CD4-positive, alpha-beta memory T cell (primary cell): ENCODE measurements at places on chromosomes 6 and 20.

- no peak for DNase-seq
These were observed 83.6 kb downstream of the PLEKHG1 start for GRCh38 chr6:150683320-150683719.

DNA sequence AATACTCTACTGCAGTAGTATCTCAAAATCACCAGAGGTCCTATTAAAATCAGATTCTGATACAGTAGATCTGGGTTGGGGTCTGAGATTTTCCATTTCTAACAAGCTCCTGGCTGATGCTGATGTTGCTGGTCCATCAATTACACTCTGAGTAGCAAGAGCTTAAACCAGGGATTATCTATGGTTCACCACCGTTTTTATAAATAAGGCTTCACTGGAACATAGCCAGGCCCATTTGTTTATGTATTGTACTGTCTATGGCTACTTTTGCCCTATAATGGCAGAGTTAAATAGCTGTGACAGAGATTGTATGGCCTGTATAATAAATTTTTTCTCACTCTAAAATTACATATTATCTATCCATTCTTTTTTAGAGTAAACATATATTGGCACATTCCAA lies 53.0 kb downstream of the NUDT3 start:
- DNase-seq, result no peak

DNA sequence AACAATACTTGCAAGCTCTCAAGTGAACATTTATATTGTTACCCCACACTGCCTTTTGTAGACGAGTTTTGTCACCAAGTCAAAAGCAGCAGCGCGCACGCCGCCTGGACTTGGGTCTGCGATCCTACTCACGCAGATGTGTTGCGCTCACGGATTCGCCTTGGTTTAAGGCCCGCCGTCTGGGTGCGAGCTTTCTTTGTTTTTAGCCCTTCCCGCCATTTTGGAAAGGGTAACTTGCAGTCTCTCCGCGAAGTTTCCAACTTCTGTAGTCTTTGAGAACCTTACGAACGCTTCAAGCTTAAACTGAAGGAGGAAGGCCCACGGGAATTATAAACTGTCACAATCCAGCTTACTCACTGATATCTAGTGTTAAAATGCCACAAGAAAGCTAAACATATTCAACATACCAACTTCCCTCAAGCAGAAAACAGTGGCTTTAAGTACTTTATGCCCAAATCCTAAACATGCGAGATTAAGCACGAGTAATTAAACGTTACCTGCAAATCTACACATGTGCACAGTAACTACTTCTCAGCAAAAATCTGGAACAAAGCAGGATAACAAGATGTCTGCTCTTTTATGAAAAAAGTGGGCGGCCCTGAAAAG lies 80.4 kb upstream of the BTN3A2 start:
- peak; percentile 75 for DNase-seq

DNA sequence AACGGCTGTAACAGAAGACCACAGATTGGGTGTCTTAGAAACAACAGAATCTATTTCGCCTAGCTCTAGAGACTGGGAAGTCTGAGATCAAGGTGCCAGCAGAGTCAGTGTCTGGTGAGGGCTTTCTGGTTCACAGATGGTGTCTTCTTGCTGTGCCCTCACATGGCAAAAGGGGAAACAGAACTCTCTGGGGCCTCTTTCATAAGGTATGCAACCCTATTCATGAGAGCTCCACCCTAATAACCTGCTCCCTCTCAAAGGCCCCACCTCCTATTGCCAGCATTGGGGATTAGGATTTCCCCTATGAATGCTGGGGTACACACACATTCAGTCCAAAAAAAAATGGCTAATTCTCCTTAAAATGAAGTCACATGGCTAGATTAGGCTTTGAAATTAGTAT lies 10.0 kb downstream of the TXNDC5 start:
- no peak for DNase-seq

GRCh38 chr6:143982968-143983367 lies 25.1 kb downstream of the PLAGL1 start:
- DNase-seq, result no peak

DNA sequence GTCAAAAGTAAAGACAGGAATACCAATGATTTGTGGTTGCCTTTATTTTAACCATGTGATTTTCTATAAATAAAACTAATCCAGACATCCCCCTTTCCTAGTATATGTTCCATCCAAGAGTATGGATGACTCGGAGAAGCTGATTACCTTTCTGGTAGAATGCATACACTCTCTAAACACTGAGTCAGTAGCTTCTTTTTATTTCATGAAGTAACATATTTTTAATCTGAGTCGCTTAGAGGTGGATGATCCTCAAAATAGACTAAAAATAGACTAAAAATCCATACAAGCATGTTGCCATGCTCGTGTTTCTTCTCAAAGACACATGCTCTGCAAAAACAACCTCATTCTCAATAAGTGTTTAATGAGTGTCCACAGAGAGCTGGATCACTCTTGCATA lies 263.7 kb downstream of the COL12A1 start:
- DNase-seq, result no peak

GRCh38 chr6:54291146-54291545 lies 17.1 kb upstream of the TINAG start:
- DNase-seq, result no peak

DNA sequence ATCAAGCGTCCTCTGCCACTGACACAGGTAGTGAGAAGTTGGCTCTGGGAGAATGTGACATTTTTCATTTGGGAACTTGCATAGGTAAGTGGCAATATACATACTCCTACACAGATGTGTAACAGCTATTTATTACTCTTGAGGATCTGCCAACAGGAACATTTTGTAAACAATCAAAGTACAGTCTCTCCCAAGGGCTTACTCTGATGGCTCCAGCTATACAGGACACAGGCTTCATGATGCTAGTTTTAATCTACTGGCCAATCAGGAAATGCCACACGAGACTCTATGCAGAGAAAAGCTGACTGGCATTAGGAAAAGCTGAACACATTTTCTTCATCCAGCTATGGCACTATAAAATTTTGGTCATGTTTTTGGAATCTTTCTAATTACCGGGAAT lies 57.8 kb downstream of the POPDC3 start:
- no peak for DNase-seq

- no peak for DNase-seq
These were observed 52.2 kb downstream of the MRPL14 start for GRCh38 chr6:44074813-44075646.

DNA sequence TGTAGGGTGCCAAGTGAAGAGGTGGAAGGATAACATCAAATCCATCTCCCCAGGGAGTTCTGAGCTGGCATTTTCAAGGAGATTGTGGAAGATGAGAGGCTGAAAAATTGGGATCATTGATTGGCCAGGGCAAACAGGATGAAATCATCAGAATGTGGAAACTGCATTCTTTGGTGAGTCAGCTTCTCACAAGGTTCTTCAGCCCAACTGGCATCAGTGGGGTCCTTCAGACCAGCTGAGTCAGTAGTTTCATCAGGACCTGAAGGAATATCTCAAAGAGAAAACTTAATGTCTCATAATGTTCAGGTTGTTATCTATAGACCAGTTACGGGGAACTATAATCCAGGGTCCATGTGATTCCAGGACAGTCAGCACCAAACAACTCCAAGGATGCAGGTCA lies 195.8 kb downstream of the HAO1 start:
- no peak for DNase-seq

DNA sequence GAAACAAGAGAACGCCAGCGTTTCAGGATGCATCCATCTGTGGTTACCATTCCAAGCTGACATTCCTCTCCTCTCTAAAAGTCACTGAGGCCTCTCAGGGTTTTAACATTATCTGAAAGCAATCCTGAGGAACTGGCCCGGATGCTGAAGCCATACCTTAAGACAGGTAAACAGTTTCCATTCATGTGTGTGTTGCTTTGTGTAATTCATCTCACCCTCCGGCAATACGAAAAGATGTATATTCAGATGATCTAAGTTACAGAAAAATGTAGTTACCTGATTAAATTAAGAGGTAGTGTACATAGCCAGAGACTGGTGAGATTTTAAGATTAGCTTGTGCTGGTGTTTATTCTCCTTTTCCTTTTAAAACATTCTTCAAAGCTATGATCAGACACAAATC lies 68.4 kb upstream of the BACH2 start:
- no peak for DNase-seq

GRCh38 chr20:56328861-56329260 lies 29.9 kb upstream of the FAM210B start:
- DNase-seq, result no peak

DNA sequence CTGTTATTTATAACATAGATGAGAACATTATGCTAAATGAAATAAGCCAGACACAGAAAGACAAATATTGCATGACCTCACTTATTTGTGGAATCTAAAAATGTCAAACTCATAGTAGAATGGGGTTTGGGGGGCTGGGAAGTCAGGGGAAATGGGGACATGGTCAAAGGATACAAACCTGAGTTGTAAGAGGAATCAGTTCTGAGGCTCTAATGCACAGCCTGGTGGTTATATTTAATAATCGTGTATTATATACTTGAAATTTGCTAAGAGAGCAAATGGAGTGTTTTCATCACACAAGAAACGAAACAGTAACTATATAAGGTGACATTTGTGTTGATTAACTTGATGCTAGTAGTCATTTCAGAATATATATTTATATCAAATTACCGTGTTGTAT lies 40.8 kb upstream of the GFOD1 start:
- DNase-seq, result no peak

DNA sequence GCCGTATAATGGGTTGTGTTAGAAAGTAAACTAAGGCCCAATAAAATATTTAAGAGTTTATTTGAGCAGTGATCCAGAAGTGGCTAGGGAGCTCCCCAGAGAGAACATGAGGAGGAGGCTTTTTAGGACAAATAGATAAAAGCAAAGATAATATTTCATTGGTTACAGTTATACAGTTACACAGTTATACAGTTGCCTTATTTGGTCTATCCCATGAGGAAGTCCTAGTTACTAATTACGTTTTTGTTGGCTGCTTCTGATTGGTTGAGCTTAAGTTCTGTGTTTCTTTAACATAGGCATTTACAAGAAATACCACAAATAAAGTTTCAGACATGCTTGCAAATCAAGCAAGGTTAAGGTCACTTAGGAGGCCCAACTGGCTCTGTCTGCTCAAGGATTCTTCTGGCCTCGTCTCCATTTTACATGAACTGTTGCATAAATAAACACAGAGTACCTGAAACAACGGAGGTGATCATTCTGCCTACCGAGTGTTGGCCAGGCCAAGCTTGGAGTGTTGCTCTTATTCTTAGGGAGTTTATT lies 7.0 kb downstream of the UBD start:
- peak; percentile 68 for DNase-seq

- DNase-seq, result no peak
These were observed 495.3 kb upstream of the RNF217 start for GRCh38 chr6:124466949-124467348.

DNA sequence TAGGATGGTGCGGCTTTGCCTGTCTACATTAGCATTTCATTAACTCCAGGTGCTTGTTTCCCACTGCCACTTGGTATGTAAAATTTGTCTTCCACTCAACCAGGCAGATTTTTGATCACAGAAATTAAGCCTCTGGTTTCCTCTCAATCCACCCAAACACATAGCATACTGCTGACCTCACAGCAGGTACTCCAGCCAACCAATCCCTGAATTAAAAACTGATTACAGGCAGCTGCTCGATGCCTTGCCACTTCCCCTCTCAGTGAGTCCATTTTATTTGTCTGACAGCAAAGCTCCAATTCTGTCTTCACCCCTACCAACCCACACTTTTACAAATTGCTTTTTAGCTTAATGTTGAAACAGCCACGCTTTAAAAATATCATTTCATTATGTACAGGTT lies 95.2 kb downstream of the PLCB1 start:
- DNase-seq, result no peak

DNA sequence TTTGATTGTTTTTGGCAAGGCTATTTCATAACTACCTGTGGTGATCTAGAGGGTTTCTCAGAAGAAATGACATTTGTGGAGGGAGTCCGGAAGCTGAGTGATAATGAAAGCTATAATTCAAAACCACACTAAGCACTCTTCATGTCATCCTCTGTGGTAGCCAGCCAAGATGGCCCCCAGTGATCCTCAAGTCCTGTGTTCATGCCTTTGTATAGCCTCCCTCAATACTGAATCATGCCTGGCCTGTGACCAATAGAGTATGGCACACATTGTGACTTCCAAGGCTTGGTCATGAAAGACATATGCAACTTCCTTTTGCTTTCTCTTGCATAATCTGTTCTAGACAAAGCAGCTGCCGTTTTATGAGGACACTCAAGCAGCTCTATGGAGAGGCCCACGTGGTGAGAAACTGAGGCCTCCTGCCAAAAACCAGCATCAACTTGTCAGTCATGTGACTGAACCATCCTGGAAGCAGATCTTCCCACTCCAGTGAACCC lies 12.8 kb upstream of the DNAAF9 start:
- peak; percentile 54 for DNase-seq

- DNase-seq, result no peak
These were observed 42.2 kb downstream of the CDH26 start for GRCh38 chr20:60000271-60001042.

- DNase-seq, result no peak
These were observed 11.3 kb downstream of the DIDO1 start for GRCh38 chr20:62914970-62915457.

- no peak for DNase-seq
These were observed 261.3 kb downstream of the SOD2 start for GRCh38 chr6:159431750-159432149.

GRCh38 chr6:8436966-8437365 lies 1.6 kb upstream of the SLC35B3 start:
- no peak for DNase-seq

GRCh38 chr6:87165185-87165584 lies 9.8 kb downstream of the ZNF292 start:
- no peak for DNase-seq

DNA sequence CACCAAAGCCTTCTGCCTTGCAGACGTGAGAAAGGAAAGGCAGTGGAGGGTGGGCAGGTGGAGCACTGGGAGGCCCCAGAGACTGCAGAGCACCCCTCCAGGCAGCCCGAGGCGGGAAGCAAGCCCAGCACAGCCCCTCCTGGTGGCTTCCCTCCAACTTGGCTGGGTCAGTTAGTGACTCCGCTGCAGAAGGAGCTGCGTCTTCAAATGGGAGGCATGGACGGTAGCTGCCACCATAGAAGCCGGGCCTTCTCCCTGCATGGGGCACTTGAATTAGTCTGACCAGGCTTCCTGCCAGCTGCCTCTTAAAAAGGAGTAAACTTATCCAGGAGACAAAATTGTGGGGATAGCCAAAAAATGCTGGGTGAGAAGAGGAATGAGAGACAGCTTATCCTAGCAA lies 88.0 kb upstream of the RPS6KA2 start:
- no peak for DNase-seq

GRCh38 chr6:23003671-23004467 lies 434.5 kb downstream of the HDGFL1 start:
- DNase-seq, result no peak

GRCh38 chr20:63536997-63537524 lies at the start of gene PTK6:
Gene PTK6, minus strand, starts transcription at chr20:63537376. Its CDS starts 62 bp downstream, at chr20:63537314.
- peak; percentile 52 for DNase-seq

GRCh38 chr6:25883991-25884390 lies 9.9 kb upstream of the SLC17A3 start:
- DNase-seq, result no peak

- DNase-seq, result no peak
These were observed 6.9 kb upstream of the CCN2 start for GRCh38 chr6:131958095-131958494.
